AG08396 (cell line): ENCODE measurements at places on chromosomes 5 and 9.

- no peak for DNase-seq
Measured at GRCh38 chr9:110580850-110581249, 1.3 kb upstream of the SVEP1 start.

GRCh38 chr5:82639393-82640144 lies 361.4 kb upstream of the RPS23 start:
- no peak for DNase-seq

DNA sequence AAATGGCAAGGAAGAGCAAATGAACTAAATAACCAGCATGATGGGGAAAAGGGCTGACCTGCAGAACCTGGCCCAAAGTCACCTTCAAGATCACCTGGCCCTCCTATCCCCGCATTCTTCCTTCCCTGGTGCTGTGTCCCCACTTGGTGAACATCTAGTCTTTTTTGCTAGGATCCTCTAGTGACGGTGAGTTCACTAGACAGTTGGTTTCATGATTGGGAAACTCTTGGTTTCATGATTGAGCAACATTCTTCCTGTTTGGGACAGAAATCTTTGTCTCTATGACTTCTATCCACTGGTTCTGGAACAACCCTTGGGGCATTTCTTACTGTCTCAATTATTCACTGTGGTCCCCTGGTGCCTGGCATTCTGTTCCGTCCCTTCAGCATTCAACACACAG lies 50.2 kb upstream of the DAB2IP start:
- DNase-seq = no peak

GRCh38 chr5:115194676-115195075 lies 25.0 kb upstream of the TRIM36 start:
- no peak for DNase-seq

- no peak for DNase-seq
Measured at GRCh38 chr5:139877129-139877597, 81.6 kb downstream of the PSD2 start.

- no peak for DNase-seq
Measured at GRCh38 chr5:128701301-128701700, 163.3 kb upstream of the FBN2 start.

GRCh38 chr9:106146066-106146840 lies 451.9 kb downstream of the TMEM38B start:
- DNase-seq = no peak

DNA sequence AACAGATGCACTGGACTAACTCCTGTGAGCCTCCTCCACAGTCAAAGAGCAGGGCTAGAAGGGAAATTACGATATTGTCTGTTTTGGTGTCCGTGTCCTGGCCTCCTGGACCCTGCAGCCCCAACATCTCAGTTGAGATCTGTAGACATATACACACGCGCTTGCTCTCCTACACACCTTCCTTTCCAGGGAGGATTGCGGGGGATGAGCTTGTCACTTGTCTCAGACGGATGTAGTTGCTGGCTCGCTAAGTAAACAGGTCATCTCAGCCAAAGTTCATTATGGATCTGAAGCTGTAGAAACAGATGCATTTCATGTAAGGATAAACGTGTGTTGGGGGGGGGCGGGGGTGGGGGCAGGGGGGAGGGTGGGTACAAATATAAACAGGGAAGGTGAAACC lies 549.3 kb downstream of the CCDC171 start:
- no peak for DNase-seq

DNA sequence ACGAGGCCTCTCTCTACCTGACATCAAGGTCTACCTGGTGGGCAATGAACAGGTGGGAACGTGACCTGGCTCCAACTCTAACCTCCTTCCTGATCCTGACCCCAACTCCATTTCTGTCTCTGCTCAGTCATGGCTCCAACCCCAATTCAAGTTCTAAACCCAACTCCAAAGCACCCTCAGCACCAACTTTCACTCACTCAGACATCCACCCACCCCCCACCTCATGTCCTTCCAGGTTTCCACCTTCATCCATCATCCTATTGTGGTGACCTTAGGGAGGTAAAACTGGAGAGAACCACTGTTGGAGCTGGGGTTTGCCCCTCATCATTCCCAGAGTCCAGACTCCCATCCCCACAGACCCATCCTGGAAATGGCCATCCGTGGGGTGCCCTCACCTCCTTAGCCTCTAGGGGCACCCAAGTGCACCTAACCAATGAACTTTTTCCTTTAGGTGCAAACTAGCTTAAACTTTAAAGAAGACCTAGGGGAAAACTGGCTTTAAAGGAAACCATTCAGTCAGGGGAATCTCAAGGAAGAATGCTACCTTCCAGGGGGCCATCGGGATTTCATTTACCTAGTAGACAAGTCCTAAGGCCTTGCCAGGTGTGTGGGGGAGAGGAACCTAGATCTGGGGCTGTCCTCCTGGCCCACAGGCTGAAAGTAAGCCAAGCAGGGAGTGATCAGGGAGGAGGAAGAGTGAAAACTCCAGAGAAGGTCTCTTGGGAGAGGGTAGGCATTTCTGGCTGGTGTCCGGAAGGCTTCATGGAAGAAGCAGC lies 11.3 kb downstream of the RGS14 start:
- peak; percentile 79 for DNase-seq

- peak; percentile 29 for DNase-seq
Measured at GRCh38 chr5:74953937-74954720, 87.9 kb upstream of the FAM169A start.

DNA sequence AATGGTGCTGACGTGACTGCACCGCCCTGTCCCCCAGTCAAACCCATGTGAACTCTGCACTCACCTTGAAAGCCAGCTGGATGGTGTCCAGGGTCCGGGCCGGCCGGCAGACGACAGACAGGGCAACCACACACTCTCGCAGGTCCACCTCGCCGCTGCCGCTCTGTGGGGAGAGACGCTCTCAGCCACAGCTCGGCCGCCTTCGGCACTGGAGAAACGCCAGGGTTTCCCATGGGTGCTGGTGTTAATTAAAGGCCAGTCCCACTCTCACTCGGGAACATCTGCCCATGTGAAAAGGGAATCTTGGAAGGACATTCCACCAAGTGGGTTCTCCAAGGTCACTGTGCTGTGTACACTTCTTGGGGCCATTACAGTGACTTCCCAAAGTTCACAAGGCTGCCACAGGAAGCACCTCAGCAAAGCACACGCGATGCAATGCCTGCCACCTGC lies 25.5 kb upstream of the SLC6A3 start:
- DNase-seq = no peak

- DNase-seq = no peak
Measured at GRCh38 chr9:113526231-113526746, 62.8 kb downstream of the RGS3 start.

- no peak for DNase-seq
Measured at GRCh38 chr5:126251024-126251423, 172.2 kb upstream of the GRAMD2B start.

- DNase-seq = peak; percentile 55
Measured at GRCh38 chr9:94757158-94757557, 30.7 kb downstream of the AOPEP start.

GRCh38 chr5:138743484-138743883 lies 9.7 kb upstream of the CTNNA1 start:
- DNase-seq = no peak

GRCh38 chr5:133841831-133842750 lies 126.3 kb downstream of the C5orf15 start:
- DNase-seq = no peak

- no peak for DNase-seq
Measured at GRCh38 chr5:131998431-131999040, 12.9 kb downstream of the ACSL6 start.

- DNase-seq = no peak
Measured at GRCh38 chr9:97591535-97591934, 41.6 kb downstream of the TSTD2 start.
